ENCODE measurements at places on chromosomes 5 and 9. TPM values are rescaled to one million over a fixed set of nuclear protein-coding genes. Genes with fewer than 3 reads are reported as not detected.

The PCDHA2 gene
- polyA plus RNA-seq, result not detected

The BARHL1 gene
- polyA plus RNA-seq, result not detected

The MIER3 gene
- 5.1 TPM for polyA plus RNA-seq

The FXN gene
- 10.3 TPM for polyA plus RNA-seq

All from adrenal gland (tissue), 19 donors.